Type B pancreatic cell (in vitro differentiated cells): ENCODE measurements at places on chromosomes 12 and 14. TPM values are rescaled to one million over a fixed set of nuclear protein-coding genes. Genes with fewer than 3 reads are reported as not detected.

- no peak for DNase-seq
Measured at GRCh38 chr14:44361083-44361482, 146.0 kb downstream of the FSCB start.

- peak; percentile 89 for DNase-seq
Measured at GRCh38 chr14:68795597-68796417, 2.9 kb upstream of the ZFP36L1 start.

MON2 gene
- 44.2 and 47.4 TPM in 2 replicates for total RNA-seq

- no peak for DNase-seq
Measured at GRCh38 chr14:63682727-63683593, 41.3 kb upstream of the WDR89 start.

GRCh38 chr12:81128930-81129554, 51.2 kb downstream of the ACSS3 start:
- no peak for DNase-seq

DNA sequence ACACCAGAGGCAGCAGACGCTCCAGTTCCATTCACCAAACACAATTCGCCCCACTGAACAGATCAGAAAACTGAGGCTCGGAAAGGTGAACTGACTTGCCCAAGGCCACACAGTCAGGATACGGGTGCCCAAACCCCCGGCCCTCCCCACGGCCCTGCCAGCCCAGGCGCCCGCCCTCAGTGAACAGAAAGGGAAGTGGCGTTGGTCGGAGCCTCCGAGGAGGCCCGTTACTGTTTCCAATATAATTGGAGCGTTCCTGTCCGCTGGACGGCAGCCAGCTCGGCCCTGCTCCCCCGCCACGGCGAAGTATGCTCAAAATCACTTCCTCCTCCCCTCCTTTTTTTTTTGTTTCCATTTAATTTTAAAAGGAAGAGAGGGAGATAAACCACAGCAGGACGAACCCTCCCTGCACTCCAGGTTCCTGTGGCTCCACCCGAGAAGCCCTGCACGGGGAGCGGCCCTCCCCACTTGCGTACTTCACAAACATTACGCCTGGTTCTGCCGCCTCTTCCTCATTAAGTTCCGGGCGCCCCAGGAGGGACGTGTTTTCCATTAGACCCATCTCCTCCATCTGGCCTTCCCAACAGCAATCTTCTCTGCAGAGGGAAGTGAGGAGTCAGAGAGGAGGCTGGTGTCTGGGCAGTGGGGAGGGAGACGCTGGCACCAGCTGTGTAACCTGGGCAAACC, 61.1 kb downstream of the NCOR2 start:
- DNase-seq: no peak

MIP gene
- total RNA-seq: not detected in 2 replicates

GRCh38 chr12:6828781-6829535, 751 bp downstream of the P3H3 start:
- no peak for DNase-seq

- DNase-seq: no peak
Measured at GRCh38 chr12:89882792-89883191, 174.2 kb upstream of the ATP2B1 start.

STXBP6 gene
- 17.0 and 51.2 TPM in 2 replicates for total RNA-seq

LMO3 gene
- 4.1 and 4.4 TPM in 2 replicates for total RNA-seq

- DNase-seq: no peak
Measured at GRCh38 chr14:77541905-77542304, 43.3 kb upstream of the ISM2 start.
